Stimulated activated CD4-positive, alpha-beta T cell treated with anti-CD3 and anti-CD28 coated beads, Interleukin-4, amount 100 ng/mL, for 24 hours (primary cell): ENCODE measurements at places on chromosomes 2 and 18.
A peak's percentile ranks its signal among the peaks of the same experiment; 100 is the strongest.

DNA sequence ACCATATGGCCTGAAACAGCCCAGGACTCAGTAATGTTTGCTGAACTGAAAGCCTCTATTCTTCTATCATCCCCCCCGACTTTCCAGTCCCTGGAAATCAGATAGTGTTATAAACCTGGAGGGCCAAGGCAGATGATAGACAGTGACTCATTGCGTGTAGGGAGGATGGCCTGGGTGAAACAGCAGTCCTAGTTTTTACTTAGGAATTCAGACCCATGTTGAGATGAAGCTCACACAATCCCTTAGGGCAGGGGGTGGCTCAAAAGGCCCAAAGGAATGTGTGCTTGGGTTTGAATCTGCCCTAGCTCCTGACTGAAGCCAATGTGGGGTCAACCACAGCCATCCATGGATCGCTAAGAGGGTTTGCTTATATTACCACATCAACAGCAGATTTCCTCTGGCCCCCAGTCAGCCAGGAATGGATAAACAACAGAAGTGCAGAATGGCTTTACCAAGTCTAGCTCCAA lies 43.9 kb upstream of the STPG4 start:
- no peak for DNase-seq

- no peak for DNase-seq
Measured at GRCh38 chr2:55776966-55777365, 83.3 kb upstream of the PNPT1 start.

GRCh38 chr2:236355911-236356310 lies 91.7 kb upstream of the ASB18 start:
- no peak for DNase-seq

- DNase-seq, result peak; percentile 45
Measured at GRCh38 chr18:48913201-48913600, 37.6 kb downstream of the SMAD7 start.
